Right cardiac atrium (tissue), 5 donors: ENCODE measurements at places on chromosomes 7 and 10. TPM values are rescaled to one million over a fixed set of nuclear protein-coding genes. Genes with fewer than 3 reads are reported as not detected.

The PNLIP gene
- total RNA-seq: 0.39 TPM

The PLXNA4 gene
- total RNA-seq: 16.0 TPM

The ZNF365 gene
- total RNA-seq: 4.1 TPM

The CALML3 gene
- not detected for total RNA-seq

- no peak for DNase-seq
These were observed 17.2 kb upstream of the SLC26A4 start for GRCh38 chr7:107643407-107643806.

GRCh38 chr10:59830601-59831259 lies 75.6 kb downstream of the CCDC6 start:
- DNase-seq: peak; percentile 59

DNA sequence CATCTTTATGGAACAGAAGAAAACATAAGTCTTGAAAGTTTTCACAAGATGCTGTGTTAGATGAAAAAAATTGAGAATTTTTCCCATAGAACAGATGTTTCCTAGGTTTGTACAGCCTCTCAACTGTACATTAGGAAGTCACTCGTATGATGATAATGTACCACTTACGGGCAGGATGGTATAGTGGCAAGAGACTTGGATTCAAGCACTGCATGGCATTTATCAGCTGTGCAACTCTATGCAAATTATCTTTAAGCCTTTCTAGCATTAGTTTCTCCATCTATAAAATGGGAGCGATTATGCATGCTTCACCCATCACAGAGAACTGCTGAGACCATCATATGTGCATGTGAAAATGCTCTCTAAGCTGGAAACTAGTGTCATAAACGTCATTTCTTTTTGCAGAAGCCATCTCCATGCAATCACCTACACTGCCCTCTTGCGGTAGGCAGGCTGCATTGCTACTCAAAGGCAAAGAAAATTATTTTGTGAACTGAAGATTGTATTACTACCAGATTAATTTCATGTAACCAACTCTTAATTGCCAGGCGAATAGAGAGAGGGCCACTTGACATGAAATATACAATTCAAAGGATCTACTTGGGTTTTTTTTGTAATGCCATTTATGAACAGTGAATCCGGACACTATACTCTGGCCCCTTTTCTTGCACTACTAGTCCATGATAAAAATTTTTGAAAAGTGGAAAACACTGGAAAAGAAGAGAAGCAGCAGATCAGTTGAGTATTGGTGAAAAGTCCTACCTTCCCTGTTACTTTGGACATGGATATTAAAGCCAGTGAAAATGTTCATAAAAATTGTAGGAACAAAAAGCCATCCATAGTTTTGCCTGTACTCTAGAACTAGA lies 102.3 kb downstream of the JAZF1 start:
- DNase-seq: peak; percentile 70

- peak; percentile 41 for DNase-seq
These were observed 216.4 kb downstream of the ELFN1 start for GRCh38 chr7:1886361-1887064.

- DNase-seq: peak; percentile 75
These were observed 98.4 kb upstream of the HABP2 start for GRCh38 chr10:113454341-113455061.

GRCh38 chr7:66170309-66171231 lies 34.6 kb upstream of the TPST1 start:
- DNase-seq: peak; percentile 93

DNA sequence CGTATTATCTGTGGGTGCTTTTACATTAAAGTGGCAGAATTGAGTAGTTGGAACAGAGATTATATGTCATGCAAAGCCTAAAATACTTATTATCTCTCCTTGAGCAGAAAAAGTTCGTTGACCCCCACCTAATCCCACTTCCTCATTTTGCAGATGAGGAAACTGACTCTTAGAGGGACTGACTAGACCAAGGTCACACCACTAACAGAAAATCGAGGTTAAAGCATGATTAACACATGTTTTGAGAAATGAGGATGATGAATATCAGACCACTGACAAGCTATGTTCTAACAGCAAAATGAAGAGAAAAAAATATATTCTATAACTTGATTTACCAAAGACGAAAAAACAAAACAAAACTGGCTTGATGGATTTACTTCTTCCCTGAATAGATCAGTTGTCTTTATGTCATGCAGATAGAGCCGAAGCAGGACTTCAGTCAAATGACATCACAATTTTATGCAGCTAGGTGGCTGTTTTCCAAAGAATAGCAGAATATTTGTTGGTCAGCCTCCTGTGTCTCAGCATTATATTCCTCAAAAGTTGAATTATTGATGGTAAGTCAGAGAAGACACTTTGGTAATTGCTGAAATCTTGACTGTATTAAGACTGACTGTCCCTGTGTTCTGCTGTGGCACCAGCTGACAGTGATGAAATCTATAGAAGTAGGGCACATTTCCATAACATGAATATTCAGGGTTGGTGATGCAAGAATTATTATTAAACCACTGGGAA lies 24.2 kb upstream of the SMIM30 start:
- no peak for DNase-seq

DNA sequence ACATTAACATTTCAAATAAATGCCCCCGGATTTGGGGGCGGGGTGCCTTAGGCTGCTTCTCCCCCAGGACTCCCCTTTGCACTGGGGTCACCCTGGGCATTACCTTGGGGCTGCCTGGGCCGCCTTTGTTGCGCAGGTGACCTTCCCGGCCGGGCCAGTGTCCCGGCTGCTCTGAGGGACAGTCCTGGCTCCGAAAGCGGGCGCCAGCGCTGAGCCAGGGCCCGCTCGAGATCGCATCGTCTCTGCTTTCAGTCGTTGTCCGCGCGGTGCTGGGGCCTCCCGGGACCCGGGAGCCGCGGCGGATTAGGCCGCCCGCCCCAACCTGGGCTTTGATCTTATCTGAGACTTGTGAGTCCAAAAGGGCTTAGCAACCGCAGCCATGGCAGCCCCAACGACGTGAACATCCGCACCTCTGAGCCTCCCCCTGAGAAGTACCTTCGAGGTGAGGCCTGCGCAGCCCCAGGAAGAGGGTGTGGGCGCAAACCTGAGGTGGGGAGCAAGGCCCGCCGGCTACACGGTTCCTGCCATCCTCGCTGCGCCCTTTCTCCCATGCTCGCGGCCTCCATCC lies 14.8 kb upstream of the WAPL start:
- DNase-seq: peak; percentile 59

GRCh38 chr10:36188461-36188860 lies 546.4 kb upstream of the FZD8 start:
- no peak for DNase-seq

DNA sequence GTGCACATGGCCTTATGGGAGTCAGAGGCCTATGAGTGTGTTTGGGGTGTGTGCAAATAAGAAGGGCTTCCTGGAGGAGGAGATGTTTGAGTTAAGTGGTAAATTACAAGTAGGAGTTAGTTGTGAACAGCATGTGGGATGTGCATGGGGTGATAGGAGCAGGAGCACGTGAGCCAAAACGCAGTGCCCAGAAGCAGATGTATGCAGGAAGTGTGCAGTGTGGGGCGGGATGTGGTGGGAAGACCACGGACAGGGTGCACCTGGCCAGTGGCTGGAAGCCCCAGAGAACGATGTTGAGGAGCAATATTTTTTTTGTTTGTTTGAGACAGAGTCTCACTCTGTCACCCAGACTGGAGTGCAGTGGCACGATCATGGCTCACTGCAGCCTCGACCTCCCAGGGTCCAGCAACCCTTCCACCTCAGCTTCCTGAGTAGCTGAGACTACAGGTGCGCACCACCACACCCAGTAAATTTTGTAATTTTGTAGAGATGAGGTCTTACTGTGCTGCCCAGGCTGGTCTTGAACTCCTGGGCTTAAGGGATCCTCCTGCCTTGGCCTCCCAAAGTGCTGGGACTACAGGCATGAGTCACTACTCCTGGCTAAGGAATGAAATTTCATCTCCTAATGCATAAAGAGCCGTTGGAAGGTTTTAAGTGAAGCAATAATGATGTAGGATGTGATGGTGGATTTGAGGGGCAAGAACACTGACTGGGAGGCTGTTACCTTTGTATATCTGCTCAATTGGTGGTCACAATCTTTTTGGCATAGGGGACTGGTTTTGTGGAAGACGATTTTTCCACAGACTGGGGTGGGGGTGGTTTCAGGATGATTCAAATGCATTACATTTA lies 78.4 kb downstream of the LYZL2 start:
- no peak for DNase-seq

GRCh38 chr7:50205011-50205410 lies 99.5 kb upstream of the IKZF1 start:
- no peak for DNase-seq

DNA sequence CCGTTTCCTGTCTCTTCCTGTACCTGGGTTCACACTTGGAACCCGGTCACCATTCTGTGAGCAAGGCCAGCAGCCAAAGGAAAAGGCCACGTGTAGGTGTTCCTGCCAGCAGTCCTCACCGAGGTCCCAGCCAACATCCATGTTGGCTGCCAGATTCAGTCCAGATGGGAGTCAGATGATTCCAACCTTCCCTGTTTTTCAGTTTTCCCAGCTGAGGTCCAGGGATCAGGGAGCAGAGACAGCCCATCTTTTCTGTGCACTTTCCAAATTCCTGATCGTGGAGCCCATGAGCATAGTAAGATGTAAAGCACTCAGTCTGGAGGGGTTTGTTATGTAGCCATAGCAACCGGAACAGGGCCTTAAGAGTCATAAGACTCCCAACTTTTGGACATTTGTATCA lies 3.9 kb upstream of the PVRIG start:
- DNase-seq: peak; percentile 68

DNA sequence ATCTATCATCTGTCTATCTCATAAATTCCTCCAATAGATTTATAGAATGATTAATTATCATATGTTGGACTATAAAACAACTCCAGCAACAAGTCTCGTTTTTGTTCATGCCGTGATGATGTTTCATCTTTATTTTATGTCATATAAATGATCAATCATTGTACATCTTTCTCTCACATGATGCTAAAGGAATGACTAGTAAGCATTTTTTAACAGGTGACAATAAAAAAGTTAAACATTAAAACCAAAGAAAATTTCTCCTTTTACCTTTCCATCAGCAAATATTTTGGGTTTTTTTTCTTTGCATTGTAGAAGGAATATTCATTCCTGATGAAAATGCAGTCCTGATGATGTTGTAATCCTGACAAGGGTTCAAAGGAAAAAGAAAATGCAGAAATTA lies 41.4 kb downstream of the AKR1C3 start:
- DNase-seq: no peak

GRCh38 chr10:91381257-91381891 lies 28.8 kb upstream of the HECTD2 start:
- peak; percentile 61 for DNase-seq

DNA sequence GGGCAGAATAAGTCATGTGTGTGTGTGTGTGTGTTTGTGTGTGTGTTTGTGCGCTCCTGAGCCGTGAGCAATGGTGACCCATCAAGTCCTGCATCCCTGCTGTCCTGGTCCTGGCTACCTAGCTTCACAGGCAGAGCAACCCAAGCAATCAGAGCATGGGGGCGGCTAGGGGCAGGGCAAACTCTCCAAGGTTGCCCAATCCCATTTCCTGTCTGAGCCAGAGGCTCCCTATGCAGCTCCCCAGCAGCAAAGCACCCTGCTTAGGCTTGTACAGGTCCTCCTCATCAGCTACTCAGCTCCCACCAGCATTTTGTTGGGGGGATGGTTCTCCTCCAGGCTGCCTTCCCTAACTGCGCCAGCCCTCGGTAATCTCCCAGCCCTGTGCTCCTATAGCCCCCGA lies 31.1 kb upstream of the CRHR2 start:
- DNase-seq: no peak

DNA sequence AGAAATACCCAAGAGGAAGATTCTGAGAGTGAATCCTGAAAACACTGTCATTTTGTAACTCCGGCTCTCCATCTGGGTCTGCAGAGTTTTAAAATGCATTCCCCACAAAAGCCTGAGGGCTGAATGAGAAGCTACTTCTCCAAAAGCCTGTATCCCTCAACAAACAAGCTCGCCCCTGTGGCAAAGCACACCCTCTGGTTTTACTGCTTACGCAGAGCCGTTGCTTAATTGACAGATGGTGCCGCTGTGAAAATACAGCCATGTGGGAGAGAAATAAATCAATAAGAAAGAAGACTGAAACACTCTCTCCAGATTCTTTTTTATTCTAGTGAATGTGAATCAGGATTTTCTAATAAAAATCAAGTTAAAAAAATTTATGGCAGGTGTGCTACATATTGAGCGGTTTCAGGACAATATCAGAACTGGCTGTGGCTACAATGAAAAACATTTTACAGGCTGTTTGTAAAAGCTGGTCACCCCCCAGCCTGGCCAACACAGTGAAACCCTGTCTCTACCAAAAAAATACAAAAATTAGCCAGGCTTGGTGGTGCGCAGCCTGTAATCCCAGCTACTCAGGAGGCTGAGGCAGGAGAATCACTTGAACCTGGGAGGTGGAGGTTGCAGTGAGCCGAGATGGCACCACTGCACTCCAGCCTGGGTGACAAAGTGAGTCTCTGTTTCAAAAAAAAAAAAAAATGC lies 32.5 kb downstream of the C7orf33 start:
- DNase-seq: no peak

GRCh38 chr10:9848981-9849380 lies 1168.7 kb upstream of the CELF2 start:
- no peak for DNase-seq

GRCh38 chr7:128714701-128715495 lies 24.3 kb upstream of the CALU start:
- DNase-seq: no peak
